ENCODE measurements at places on chromosomes 4 and X. TPM values are rescaled to one million over a fixed set of nuclear protein-coding genes. Genes with fewer than 3 reads are reported as not detected.

Gene AMOT
- 0.44 TPM for polyA plus RNA-seq

Gene FHIP1A
- polyA plus RNA-seq: not detected

Gene POF1B
- polyA plus RNA-seq: 0.17 TPM

Gene MAGEA10
- polyA plus RNA-seq: not detected

Gene SPP1
- polyA plus RNA-seq: not detected

All from naive thymus-derived CD4-positive, alpha-beta T cell (primary cell).